Urothelium cell line (cell line): ENCODE measurements at places on chromosomes 4 and X.

- DNase-seq, result peak; percentile 93
These were observed 97.0 kb upstream of the LNX1 start for GRCh38 chr4:53688186-53688790.

DNA sequence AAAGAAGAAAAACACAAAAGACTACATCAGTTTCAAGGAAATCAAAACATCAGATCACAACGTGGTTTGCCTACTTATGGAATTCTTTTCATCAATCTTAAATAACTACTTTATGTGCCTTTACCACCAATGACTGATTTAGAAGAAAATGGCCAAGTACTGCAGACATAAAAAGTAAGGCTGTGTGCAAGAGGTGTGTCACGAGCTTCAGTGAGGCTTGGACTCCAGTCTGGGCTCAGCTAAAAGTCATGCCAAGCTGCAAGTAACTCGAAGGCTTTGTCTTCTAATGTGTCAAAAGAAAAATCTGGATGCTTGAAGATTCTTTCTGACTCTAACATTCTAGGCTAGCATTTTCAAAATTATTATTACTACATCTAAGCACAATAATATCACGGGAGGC is 17.0 kb downstream of the PRSS12 start:
- no peak for DNase-seq

DNA sequence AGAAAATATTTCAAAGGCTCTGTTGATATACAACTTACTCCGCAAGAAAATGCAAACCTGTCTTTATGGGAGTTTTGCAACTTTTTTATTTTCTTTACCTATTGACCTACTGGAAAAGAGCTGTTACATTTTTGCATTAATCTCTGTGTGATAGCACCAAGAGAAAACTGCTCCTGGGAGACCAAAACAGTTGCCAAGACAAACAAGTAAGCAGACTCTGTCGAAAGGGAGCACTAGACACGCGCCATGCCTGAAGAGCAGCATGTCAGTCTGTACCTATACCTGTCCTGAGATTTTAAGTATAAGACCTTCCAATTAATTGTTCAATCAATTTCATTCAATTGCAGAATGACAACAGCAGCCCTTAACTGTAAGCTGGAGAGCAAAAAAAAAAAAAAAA is 56.0 kb upstream of the TECRL start:
- no peak for DNase-seq

- no peak for DNase-seq
These were observed 8.1 kb downstream of the DNAJB14 start for GRCh38 chr4:99938243-99938753.
